Fibroblast of the aortic adventitia (primary cell): ENCODE measurements at places on chromosomes 12 and 14. TPM values are rescaled to one million over a fixed set of nuclear protein-coding genes. Genes with fewer than 3 reads are reported as not detected.

The OR4K15 gene
- not detected in 2 replicates for total RNA-seq

DNA sequence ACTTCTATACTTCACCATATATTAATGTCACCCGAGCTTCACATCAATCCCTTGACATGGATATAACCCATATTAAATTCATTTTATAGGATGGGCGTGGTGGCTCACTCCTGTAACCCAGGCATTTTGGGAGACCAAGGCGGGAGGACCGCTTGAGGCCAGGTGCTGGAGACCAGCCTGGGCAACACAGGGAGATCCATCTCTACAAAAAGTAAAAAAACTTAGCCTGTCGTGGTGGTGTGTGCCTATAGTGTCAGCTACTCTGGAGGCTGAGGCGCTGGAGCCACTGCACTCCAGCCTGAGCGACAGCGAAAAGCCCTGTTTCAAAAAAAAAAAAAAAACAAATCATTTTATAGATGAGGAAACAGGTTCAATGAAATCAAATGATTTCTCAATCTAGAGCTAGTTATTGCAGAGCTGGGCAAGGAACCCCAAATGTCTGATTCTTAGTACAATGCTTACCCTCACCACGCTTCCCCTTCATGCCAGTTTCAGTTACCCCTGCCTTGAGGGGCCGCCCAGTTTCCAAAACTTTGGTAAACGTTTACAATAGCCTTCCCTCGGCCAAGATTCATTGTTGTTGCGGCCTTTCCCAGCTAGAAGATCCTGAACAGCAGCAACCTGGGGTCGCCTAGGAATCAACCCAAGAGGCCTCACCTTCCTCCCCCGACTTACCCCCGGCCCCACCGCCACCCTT, 751 bp downstream of the PSMB5 start:
- DNase-seq = peak; percentile 11

The SLC17A8 gene
- total RNA-seq = not detected in 2 replicates

DNA sequence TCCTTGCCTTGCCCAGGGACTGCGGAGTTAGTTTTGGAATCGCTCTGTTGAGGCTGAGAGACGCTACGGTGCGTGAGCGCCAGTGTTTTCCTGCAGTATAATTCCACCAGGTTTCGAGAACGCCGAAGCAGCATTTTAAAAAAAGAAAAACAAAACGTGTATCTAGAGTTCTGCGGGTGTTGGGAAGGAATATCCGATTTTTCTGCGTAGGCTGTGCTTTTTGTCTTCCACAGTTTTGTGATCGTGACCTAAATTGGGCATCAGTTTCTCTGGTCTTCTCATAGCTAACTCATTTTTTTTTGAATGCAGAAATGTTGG, 778 bp downstream of the DNM1L start:
- peak; percentile 47 for DNase-seq

GRCh38 chr12:109944561-109945359, 44.7 kb downstream of the TCHP start:
- peak; percentile 73 for DNase-seq

The ARHGEF25 gene
- total RNA-seq = 18.3 and 64.5 TPM in 2 replicates

DNA sequence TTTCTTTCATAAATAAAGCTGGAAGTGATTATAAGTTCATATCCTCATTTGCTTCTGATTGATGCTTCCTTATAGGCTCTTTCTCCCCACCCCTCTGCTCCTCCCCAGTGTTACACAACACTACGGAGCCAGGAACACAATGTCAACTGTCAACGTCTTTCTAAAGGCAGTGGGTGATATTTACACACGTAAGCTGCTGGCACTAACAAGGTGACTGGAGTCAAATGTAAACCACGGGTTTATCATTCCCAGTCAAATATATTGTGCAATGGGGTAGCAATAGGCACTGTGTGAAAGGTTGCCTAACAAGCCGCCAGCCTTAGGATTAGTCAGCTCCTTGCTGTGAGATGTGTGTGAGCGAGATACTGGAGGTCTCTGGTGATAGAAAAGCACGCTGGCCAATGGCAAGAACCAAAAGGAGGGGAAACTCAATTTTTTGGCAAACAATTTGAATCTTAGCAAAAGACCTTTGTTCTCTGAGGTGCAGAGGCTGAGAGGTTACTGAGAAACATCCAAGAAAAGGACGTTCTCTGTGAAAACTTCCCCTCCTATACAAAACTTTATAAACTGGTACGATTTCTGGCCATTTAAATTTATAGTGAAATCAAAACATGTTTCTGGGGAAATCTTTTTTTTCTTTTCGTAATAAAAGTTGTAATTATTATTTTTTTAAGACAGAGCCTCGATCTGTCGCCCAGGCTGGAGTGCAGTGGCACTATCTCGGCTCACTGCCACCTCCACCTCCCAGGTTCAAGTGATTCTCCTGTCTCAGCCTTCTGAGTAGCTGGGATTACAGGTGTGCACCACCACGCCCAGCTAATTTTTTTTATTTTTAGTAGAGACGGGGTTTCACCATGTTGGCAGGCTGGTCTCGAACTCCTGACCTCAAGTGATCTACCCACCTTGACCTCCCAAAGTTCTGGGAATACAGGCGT, 22.3 kb upstream of the HECTD1 start:
- DNase-seq = peak; percentile 99

GRCh38 chr14:84028080-84028604, 1501.8 kb upstream of the FLRT2 start:
- no peak for DNase-seq

DNA sequence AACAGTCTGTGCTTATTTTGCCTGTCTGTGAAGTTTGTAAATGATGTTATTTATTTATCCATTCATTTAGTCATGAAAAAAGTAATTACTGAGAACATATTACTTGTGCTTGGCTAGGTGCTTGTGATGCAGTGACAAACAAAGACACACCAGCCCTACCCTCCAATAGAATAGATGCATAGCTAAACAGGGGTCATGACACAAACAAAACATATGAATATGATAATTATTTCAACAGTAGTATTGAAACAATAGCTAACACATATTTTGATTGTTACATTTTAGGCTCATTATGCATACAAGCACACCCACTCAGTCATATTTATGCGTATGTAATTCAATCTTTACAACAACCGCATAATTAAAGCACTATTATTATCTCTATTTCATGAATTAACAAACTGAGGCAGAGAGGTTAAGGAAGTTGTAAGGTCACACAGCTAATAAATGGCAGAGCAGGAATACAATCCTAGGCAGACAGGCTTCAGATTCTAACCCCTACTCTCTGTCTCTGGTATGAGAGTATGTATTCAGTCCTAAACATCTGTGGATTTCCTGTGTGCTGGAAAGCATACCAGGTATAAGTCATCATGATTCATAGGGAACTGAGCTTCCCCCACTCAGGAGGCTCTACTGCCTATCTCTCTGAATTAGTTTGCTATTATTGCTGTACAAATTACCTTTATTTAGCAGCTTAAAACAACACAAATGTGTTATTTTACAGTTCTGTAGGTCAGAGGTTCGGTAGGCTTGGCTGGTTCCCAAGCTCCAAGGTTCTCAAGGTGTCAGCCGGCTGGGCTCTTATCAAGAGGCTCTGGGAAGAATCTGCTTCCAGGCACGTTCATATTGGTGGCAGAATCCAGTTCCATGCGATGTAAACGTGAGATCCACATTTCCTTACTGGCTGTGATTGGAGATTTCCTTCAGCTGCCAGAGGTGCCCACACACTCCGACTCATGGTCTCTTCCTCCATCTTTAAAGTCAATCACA, 509.4 kb downstream of the GALC start:
- DNase-seq = peak; percentile 51

DNA sequence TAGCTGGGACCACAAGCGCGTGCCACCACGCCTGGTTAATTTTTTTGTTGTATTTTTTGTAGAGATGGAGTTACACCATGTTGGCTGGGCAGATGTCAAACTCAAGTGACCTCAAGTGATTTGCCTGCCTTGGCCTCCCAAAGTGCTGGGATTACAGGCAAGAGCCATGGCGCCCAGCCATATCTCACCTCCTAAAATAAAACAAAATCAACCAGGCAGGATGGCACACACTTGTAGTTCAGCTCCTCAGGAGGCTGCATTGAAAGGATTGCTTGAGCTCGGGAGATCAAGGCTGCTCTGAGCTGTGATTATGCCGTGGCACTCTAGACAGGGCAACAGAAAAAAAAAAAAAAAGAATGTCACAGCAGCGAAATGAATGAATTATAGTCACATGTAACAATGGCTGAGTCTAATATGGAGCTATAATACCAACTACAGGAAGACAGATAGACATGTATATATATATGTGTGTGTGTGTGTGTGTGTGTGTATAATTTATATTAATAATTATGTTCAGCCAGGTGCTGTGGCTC, 19.3 kb upstream of the TMEM120B start:
- DNase-seq = no peak

DNA sequence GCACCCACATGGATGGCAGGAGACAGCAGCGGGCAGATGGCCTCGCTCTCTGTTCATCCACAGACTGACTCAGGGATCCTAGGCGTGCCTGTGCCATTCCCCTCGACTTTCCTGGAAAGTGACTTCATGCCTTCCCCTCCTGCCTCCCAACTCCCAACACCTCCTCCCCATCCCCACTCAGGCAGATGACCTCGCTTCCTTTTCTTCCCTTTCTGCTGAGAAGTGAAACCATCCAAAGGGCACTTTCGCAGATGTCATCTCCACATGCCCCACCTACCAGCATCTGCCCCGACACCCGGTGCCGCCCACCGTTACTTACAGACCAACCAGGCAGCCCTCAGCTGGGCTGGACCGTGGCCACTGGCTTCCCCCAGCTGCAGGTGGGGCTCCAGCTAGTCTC, 29.6 kb downstream of the BEGAIN start:
- no peak for DNase-seq

GRCh38 chr12:101859664-101860607, 17.4 kb upstream of the DRAM1 start:
- peak; percentile 72 for DNase-seq

DNA sequence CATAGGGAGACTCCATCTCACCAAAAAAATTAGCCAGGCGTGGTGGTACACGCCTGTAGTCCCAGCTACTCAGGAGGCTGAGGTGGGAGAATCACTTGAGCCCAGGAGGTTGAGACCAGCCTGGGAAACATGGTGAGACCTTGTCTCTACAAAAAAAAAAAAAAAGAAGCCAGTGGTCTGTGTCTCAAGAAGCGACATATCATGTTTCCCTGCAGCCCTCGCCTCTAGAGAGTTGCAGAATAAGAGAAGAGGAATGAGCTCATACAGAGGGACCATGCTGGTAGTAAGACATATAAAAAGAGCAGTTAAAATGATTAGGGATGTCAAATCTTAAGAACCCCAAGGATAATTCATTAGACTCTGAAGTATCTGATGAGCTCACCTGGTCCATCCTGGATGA, 39.4 kb upstream of the BICDL1 start:
- no peak for DNase-seq

The DYNLL1 gene
- total RNA-seq = 93.5 and 453 TPM in 2 replicates

The RERGL gene
- total RNA-seq = not detected in 2 replicates

- DNase-seq = no peak
Observed at GRCh38 chr12:13177373-13177772, 19.2 kb upstream of the EMP1 start.

- peak; percentile 17 for DNase-seq
Observed at GRCh38 chr12:100793182-100793581, 1.4 kb upstream of the ANO4 start.

DNA sequence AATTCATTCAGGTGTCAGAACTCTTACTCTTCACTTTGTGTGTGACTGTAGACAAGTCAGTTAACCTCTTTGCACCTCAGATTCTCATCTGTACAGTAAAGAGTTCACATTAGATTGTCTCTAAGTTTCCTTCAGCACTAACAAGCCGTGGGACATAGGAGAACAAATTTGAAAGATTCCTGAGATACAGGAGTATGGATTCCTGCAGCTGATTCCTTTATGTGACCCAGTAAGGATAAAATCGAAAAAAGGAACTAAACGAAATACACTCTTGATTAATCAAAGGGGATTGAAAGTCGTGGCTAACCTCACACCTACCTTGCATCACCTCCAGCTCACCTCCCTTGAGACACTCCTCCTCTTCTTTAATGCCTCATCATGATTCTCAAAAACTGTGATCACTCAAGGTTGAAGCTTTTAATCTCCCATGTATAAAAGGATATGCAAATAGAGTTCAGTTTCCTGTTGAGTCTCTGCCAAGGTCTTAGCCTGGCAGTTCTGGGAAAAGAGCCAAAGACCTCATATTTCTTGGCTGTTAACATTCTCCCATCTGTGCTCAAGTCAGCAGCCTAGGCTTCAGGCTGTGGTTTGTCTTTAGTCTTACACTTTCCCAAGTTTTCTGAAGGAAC, 156.6 kb downstream of the DAD1 start:
- DNase-seq = peak; percentile 95

The RNASE11 gene
- total RNA-seq = not detected in 2 replicates

DNA sequence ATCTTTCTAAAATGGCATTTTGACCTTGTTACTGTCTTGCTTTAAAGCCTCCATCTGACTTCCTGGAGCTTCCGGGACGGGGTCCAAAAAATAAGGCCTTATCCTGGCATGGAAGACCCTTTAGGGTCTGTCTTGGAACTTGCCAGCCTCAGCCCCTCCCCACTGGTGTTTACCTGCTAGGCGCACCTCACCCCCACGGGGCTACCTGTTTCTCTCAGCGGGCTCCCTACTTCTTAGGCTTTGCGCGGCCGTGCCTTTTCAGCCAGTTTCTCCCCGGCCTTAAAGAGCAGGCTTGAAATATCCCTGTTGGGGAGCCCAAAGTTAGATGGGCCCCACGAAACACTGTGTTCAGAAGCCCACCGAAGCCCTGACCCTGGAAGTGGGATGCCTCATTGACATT, 5.1 kb downstream of the RTL1 start:
- DNase-seq = no peak

The SIRT4 gene
- total RNA-seq = 0.90 and 3.6 TPM in 2 replicates

DNA sequence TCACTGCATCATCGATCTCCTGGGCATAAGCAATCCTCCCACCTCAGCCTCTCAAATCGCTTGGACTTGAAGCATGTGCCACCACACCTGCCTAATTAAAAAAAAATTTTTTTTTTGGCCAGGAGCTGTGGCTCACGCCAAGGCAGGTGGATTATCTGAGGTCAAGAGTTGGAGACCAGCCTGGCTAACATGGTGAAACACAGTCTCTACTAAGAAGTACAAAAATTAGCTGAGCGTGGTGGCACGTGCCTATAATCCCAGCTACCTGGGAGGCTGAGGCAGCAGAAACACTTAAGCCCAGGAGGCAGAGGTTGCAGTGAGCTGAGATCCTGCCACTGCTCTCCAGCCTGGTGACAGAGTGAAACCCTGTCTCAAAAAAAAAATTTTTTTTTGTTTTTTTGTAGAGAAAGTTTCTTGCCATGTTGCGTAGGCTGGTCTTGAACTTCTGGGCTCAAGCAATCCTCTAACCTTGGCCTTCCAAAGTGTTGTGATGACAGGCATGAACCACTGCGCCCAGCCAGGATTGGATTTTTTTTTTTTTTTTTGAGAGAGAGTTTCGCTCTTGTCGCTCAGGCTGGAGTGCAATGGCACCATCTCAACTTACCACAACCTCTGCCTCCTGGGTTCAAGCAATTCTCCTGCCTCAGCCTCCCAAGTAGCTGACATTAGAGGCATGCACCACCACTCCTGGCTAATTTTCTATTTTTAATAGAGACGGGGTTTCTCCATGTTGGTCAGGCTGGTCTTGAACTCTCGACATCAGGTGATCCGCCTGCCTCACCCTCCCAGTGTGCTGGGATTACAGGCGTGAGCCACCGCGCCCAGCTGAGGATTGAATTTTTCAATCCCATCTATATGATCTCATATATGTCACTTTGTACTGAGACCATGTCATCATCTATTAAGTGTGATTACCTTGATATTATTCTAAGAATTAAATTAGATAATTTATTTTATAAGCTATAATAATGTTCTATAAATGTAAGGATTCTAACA, 12.4 kb downstream of the SLC2A3 start:
- DNase-seq = no peak
